Dermis blood vessel endothelial cell (primary cell): ENCODE measurements at places on chromosomes 1 and 21. TPM values are rescaled to one million over a fixed set of nuclear protein-coding genes. Genes with fewer than 3 reads are reported as not detected.
A peak's percentile ranks its signal among the peaks of the same experiment; 100 is the strongest.

DNA sequence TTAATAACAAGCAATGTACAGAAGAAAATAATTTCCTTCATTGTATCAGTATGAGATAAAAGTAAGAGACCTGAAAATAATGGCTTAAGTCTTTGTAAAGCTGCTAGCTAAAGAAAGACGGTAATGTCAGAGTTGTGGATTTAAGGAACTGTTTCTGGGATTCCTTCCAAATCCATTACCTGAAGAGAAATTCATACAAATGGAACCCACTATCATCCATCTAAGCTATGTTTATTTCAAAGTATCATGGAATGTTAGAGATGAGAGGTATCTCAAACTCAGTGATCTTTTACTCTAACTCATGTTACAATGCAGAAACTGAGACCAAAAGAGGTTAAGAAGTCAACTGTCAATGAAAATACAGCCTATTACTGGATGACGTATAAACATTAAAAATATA, 197.7 kb downstream of the DENND1B start:
- DNase-seq = no peak

- DNase-seq = no peak
These were observed 136.9 kb downstream of the DISC1 start for GRCh38 chr1:231763456-231763855.

GRCh38 chr1:83889707-83890106, 109.2 kb downstream of the TTLL7 start:
- DNase-seq = no peak

GRCh38 chr1:232538943-232539302, 91.0 kb downstream of the SIPA1L2 start:
- no peak for DNase-seq

DNA sequence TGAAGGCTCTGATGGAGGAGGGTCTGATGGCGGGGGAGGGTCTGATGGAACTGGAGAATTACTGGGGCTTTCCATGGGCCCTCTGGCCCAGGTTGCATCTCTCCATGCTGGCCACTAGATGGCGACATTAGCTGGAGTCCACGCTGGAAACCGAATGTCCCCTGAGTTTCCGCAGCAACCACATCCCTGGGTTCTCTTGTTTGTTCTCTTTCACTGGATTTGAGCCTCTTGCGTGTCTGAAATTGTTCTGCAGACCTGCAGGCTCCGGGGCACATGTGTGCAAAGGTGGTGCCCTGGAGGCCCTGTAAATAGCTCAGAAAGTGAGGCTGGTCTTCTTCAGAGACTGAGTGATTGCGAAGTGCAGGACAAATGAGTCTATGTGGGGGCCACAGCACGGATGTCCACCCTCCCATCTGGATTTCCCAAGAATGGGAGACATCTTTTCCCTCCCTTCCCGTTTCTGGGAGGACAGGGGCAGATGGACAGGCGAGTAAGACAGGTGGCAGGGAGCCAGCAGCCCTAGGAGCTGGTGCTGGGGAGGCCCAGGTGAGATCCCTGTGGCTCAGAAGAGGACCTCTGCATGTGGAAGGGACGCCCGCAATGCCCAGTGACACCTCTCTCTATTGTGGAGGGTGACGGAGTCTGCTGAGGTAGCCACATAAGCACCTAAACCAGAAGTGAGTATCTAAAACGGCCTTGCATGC, 73.2 kb upstream of the ABCG1 start:
- peak; percentile 75 for DNase-seq

COL11A1 gene
- under 0.01 and 0.05 TPM in 2 replicates for total RNA-seq
